ENCODE measurements at places on chromosomes 11 and 22. TPM values are rescaled to one million over a fixed set of nuclear protein-coding genes. Genes with fewer than 3 reads are reported as not detected.
A peak's percentile ranks its signal among the peaks of the same experiment; 100 is the strongest.

GRCh38 chr11:119673759-119674336 is 55.2 kb downstream of the NECTIN1 start:
- H3K27ac ChIP-seq: no peak overlapping the region
- peak; percentile 46 for DNase-seq
- H3K36me3 ChIP-seq: no peaks in the 10 kb centered on the region

DNA sequence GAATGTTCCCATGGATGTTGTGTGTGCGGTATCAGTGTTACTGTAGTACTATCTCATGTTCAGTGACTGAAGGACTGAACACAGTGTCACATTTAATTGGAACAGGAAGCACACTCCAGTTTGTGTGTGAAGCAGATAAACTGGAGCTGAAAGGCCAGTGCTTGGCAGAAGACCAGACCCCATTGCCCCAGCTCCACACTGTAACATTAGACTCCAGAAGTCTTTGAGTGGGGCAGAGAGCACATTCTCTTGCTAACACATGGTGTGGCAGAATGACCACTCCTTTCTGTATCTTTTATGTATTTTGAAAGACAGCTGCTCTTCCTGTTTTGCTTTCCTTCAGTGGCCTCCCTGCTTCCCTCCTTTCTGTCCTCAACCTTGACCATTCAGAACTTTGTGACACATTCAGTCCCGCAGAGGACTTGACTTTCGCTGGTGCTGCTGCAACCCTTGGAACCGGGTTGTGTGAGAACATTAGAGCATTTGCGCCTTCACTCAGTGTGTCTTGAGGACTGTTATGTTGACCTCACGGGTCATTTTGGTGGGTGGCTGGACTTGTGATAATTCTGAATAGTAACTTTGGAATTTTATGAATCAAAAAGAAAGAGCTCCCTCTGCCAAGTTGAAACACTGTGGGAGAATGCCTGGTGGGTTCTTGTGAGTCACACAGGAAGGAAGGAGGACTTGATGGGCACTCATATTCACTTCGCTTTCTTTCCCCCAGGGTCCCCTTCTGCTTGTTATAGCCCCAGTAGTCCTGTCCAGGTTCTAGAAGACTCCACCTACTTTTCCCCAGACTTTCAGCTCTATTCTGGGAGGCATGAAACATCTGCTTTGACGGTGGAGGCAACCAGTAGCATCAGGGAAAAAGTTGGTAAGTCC is 26.4 kb downstream of the AMOTL1 start:
- H3K4me3 ChIP-seq: no peak overlapping the region
- H3K27ac ChIP-seq: peak overlapping the region; percentile 24
- DNase-seq: no peak

DNA sequence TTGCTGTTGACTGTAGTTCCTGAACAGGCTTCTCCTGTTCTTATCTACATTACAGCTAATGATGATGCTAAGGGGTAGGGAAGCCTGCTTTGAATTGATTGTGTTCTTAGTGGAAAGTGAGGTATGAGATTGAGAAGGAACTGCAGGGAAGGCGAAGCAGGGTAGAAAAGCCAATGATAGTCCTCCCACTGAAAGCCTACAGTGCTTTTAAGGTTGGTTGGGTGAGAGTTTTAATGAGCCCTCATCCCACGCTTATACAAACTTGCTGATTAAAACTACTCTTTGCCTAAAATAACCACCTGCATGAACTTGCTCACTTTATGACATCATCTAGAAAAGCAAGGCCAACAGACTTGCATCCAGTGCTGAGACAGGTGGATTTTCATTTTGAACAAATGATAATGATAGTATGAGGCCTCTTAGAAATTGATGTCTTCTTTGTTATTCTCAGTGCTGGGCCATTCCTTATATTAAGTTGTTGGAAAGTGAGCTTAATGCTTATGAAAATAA is 632.4 kb upstream of the ANO5 start:
- no peak for DNase-seq
- H3K27me3 ChIP-seq: no peaks in the 10 kb centered on the region
- H3K27ac ChIP-seq: no peak overlapping the region
- H3K4me3 ChIP-seq: no peak overlapping the region

GRCh38 chr11:118980191-118980881 is 8.8 kb downstream of the FOXR1 start:
- no peak for DNase-seq
- no peaks in the 10 kb centered on the region for H3K4me1 ChIP-seq
- H3K4me3 ChIP-seq: no peak overlapping the region

GRCh38 chr11:95625164-95625900 is 164.2 kb downstream of the FAM76B start:
- no peak for DNase-seq
- no peaks in the 10 kb centered on the region for H3K4me1 ChIP-seq
- H3K36me3 ChIP-seq: no peaks in the 10 kb centered on the region

ELF5 gene
- total RNA-seq: not detected

PATE2 gene
- not detected for total RNA-seq

MS4A3 gene
- not detected for total RNA-seq

All from transverse colon (tissue), 4 donors.